ENCODE measurements at places on chromosomes 3 and 15. TPM values are rescaled to one million over a fixed set of nuclear protein-coding genes. Genes with fewer than 3 reads are reported as not detected.

Gene DLL4
- total RNA-seq = 0.31 TPM

Gene ALDH1A3
- 143 TPM for total RNA-seq

Gene GOLGA8B
- 161 TPM for total RNA-seq

Gene HIGD2B
- 0.21 TPM for total RNA-seq

Gene TMEM158
- 7.3 TPM for total RNA-seq

Gene RAB5A
- 31.2 TPM for total RNA-seq

Gene UMPS
- total RNA-seq = 46.0 TPM

Gene GABRB3
- total RNA-seq = 0.13 TPM

Gene CTDSPL
- 16.6 TPM for total RNA-seq

Gene ATP13A5
- not detected for total RNA-seq

GRCh38 chr3:13801361-13802204, 78.3 kb downstream of the WNT7A start:
- DNase-seq = no peak

GRCh38 chr3:142863010-142863817, 25.7 kb downstream of the PCOLCE2 start:
- DNase-seq = no peak

DNA sequence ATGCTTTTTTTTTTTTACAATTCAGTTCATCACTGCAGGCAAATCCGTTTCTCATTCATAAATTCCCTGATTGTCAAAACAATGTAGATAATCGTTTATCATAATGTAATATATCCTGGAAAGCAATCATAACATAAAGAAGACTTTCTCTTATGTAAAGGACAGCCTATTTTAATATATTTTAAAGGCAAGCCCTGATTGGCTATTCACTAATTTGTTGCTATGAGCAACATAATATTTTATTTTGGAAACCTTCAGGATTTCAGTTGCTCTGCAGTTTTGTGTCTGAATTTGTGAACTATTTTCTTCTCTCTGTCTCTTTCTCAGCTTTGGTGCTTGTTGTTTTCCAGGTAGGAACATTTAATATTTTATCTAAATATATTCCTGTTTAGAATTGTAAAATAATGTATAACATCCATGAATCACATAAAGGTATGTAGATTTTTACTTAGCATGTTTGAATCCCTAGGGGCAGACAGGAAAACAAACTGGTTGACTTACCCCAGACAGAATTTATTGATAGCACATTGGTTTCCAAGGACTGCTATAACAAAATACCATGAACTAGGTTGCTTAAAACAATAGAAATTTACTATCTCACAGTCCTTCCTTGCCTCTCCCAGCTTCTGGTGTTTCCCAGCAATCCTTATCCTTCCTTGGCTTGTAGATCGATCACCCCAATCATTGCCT, 253.5 kb downstream of the CDIN1 start:
- DNase-seq = no peak

- no peak for DNase-seq
These were observed 38.6 kb upstream of the TJP1 start for GRCh38 chr15:29860872-29861271.

GRCh38 chr3:190044142-190044541, 76.6 kb downstream of the P3H2 start:
- DNase-seq = no peak

DNA sequence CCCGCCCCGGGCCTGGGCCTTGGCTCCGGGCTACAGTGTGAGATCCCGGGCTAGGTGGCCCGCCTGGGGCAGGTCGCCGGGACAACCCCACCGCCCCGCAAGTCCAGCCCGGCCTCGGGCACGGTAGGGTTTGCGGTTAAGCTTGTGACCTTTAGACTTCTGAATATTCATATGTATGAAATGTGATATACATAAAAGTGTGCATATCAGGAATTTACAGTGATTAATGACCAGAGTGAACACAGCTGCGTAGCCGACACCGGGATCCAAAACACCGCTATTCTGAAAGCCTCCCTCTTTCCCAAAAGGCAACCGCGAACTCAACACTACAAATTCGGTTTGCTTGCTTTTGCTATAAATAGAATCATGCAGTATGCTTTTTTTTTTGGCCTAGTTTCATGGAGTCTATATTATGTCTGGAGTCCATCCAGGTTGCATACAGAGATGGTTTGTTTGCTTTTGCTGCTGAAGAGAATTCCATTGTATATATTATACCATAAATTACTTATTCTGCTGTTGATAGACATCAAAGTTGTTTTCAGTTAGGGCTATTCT, 636 bp upstream of the SNRPA1 start:
- no peak for DNase-seq

- no peak for DNase-seq
These were observed 119.2 kb upstream of the ALDH1A3 start for GRCh38 chr15:100760357-100760903.

DNA sequence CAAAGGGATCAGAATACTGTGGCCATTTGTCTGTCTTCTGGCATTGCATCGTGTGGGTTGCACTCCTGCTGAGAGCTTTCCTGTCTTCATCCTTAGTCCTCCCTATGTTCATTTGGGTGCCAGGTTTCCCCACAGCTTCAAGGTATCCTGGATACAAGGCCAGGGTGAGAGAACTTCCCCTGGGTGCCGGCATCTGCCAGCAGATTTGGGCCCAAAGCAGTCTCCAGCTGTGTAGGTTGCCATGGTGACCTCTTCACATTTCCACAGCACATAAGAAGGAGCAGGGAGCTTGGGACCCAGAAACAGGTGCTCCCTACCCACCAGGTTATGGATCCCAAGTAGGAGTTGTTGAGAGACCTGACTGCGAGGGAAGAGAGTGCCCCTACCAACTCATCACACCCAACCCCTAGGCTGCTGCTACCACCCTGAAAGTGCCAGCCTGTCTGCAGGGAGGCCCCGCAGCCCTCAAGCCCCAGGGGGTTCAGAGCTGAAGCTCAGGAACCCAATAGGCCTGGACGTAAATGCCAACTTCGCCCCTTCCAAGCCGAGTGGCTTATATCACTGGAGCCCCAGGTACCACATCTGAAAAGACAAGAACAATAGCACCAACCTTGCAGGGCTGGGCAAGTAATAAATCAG, 19.9 kb downstream of the TTC21A start:
- DNase-seq = no peak

DNA sequence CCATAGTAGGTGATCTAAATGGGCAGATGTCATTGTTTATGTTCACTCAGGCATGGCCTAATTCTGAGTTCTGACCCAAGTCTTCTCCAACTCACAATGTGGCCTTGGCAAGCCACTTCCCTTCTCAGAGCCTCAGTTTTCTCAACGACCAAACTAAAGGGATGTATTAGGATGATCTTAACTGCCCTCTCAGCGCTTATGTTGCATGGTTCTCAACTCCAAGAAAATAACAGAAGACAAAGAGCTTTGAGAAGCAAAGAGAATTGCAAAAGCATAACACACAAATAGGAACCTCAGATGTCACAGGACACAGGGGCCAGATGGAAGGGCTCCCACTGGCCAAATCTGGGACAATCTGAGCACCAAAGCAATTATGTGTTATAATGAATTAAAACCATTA, 8.6 kb downstream of the RHCG start:
- DNase-seq = no peak

DNA sequence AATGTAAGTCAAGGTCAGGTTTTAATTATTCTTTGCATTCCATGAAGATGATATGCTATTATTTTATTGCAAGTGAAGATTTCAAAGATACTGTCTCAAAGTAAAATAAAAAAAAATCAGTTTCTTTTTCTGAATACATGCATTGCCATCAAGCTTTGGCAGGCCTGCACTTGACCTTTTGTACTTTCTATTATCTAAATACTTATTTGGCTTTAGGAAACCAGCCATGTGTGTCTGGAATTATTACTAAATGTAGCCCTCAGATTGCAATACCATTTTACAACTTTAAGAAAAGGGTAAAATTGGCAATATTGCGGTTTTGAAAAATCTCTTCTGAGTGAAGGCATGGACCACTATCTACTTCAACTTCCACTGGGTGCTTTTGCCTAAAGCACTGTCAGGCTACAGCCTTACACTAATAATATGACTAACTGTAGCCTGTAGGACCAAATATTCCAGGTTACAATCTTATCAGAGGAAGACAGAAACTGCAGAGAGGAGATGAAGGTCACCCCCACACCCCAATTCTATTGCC, 349.4 kb upstream of the DCBLD2 start:
- DNase-seq = no peak

GRCh38 chr3:142029791-142030190, 119.6 kb downstream of the TFDP2 start:
- DNase-seq = no peak

DNA sequence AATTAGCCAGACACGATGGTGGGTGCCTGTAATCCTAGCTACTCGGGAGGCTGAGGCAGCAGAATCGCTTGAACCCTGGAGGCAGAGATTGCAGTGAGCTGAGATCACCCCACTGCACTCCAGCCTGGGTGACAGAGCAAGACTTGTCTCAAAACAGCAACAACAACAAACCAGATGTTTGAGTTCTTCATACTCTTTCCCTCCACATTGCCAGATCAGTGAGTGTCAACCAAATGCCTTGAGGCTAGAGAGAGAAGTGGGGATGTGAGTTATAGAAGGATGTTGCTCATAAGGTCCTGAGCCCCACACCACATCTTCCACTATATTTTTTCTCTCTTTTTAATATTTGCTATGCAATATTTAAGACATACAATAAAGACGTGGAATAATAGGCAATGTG, 19.8 kb downstream of the MAPKBP1 start:
- DNase-seq = no peak

GRCh38 chr3:105606016-105606415, 239.3 kb downstream of the ALCAM start:
- no peak for DNase-seq

GRCh38 chr15:37094915-37095711, 5.2 kb downstream of the MEIS2 start:
- DNase-seq = no peak

DNA sequence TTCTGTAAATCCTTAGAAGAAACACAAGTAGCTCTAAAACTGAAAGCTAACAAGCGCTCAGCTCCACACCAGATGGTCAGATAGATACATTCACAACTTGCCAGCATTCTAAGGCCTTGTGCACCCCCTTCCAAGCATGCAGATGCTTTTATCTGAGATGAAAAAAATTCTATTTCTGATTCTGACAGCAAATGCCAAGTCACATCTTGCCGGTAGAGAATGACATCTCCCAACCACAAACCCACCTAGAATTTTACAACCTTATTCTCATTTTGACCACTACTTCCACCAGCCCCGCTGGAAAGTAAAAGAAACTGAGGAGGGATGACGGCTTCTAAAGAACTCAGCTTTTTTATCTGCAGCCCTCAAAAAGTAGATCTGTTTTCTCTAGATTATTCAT, 57.7 kb downstream of the SUMF1 start:
- no peak for DNase-seq

- no peak for DNase-seq
These were observed 55.4 kb downstream of the SEMA5B start for GRCh38 chr3:122972141-122972540.

GRCh38 chr15:75200765-75201615, 692 bp upstream of the C15orf39 start:
- DNase-seq = no peak

GRCh38 chr15:69482686-69483256, 30.2 kb downstream of the RPLP1 start:
- DNase-seq = no peak

- no peak for DNase-seq
These were observed 41.7 kb downstream of the GPR176 start for GRCh38 chr15:39878406-39878785.

DNA sequence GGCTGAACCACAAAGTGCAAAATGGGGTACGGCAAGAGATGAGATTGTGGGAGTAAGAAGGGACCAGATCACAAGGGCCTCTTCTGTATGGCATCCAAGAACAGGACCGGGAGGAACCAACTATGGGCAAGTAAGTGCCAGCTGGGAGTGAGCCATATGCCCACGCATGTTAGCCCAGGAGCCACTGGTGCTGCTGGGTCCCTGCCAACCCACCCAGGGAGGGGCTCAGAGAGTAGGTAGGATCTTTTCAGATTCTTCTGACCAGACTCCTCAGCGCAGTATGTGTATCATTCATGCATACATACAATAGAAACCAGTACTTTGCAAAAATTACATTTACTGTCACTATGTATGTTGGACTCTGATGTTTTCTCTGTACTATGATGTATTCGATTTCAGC, 54.0 kb downstream of the RAB11A start:
- no peak for DNase-seq

- no peak for DNase-seq
These were observed 17.6 kb downstream of the RLBP1 start for GRCh38 chr15:89203705-89204273.

DNA sequence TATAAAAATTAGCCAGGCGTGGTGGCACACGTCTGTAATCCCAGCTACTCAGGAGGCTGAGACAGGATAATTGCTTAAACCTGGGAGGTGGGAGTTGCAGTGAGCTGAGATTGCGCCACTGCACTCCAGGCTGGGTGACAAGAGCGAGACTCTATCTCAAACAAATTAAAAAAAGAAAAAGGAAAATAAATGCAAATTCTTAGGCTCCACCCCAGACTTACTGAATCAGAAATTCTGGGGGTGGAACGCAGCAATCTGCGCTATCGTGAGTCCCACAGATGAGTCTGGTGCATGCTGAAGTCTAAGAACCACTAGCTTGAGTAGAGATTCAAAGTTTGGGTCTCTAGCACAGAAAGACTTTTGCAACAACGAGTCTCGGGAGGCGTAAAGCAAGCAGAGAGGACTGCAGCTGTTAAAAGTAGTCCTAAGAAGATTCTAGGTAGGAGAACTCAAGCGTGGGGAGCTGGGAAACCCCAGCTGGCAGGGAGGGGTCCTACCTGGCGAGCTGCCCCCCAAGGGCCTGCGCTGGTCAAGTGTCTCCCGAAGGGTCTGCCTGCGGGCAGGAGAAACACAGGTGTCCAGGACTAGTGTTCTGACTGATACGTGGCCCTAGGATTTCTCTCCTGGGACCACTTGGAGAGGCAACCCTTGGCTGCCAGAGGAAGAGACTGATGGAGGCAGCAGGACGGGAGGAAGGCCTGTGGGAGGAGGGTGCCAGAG, 21.9 kb downstream of the CEP19 start:
- DNase-seq = no peak

DNA sequence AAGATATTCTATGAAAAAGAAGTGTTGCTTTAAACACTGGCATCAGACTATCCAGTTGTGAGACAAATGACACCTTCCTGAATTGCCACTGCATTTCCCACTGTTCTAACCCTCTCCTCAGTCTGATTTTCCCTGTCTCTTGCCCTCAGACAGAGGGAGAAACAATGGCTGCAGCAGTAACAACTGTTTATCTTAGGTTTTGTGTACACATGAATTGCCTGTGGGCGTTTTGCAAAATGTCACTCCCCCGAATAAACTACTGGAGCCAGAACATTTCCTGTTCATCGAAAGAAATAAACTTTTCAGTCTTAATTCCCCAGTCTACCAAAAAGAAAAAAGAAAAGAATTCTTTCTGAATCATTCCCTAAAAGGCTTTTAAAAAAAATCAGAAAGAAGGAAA, 155.1 kb downstream of the MAGI1 start:
- DNase-seq = no peak

- DNase-seq = no peak
These were observed 1.3 kb upstream of the INSYN1 start for GRCh38 chr15:73754461-73754860.

- no peak for DNase-seq
These were observed 86.4 kb downstream of the PCCB start for GRCh38 chr3:136336329-136337100.

Measured in Panc1 (cell line).